HT1080 (cell line): ENCODE measurements at places on chromosomes 1 and 21. TPM values are rescaled to one million over a fixed set of nuclear protein-coding genes. Genes with fewer than 3 reads are reported as not detected.

GRCh38 chr1:19179597-19180264 lies 30.3 kb downstream of the UBR4 start:
- peak; percentile 29 for DNase-seq

GRCh38 chr1:173314656-173315055 lies 107.5 kb upstream of the TNFSF4 start:
- DNase-seq, result no peak

DNA sequence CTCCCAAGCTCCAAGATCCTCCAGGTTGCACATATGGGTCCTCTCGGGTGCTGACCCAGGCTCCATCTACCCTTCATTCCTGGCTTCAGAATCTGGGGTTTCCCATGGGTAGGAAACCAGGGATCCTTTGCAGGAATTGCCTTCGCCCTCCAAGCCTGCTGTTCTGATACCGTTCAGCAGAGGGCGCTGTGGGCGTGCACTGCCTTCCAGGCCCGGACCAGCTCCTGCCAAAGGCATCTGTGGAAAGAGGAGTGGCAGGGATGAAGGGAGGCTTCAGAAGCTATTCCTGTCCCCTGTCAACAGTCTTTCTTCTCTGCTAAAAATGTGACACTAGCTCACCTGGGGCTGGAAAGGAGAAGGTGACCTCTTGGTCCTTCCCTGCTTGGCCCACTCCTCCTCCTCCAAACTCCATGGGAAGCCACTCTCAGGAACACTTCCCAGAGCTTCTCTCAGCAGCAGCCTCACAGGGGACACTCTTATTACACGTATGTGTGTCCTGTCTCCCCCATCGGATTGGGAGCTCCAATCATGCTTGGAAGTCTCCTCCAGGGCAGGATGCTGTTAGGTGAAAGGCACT lies 71.2 kb downstream of the VWA5B1 start:
- DNase-seq, result peak; percentile 58

AMY1C gene
- not detected in 2 replicates for total RNA-seq

- DNase-seq, result peak; percentile 74
Measured at GRCh38 chr21:36209626-36210171, 53.1 kb downstream of the DOP1B start.
